Stimulated activated CD8-positive, alpha-beta memory T cell treated with anti-CD3 and anti-CD28 coated beads, Interleukin-15, amount 100 ng/mL, for 4 hours (primary cell): ENCODE measurements at places on chromosomes 2 and 18.

- DNase-seq, result no peak
These were observed 171.5 kb downstream of the CELF4 start for GRCh38 chr18:37393945-37394609.

DNA sequence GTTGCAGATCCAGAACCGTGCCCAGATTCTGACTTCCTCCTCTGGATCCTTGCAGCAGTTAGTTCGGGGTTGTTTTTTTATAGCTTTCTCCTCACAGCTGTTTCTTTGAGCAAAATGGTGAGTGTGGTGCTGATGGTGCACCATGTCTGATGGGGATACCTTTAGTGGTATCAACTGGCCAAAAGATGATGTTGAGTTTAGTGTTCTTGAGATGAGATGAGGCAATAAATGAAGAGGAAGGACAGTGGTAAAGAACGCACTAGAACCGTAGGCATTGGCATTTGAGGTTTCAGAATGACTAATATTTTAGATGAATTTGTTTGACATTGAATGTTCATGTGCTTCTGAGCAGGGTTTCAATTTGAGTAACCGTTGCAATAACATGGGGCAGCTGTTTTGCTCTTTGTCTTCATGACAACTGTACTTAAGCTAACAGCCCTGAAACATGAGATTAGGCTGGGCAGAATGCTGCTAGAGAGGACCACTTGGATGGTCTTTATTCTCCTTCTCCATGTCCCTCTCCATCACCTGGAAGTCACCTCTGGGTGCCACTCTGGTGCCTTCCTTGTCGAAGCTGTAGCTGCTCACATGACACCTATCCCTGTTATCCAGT, 3.9 kb downstream of the CTLA4 start:
- no peak for DNase-seq

- DNase-seq, result no peak
These were observed 128.3 kb downstream of the ATP9B start for GRCh38 chr18:79197531-79197930.

DNA sequence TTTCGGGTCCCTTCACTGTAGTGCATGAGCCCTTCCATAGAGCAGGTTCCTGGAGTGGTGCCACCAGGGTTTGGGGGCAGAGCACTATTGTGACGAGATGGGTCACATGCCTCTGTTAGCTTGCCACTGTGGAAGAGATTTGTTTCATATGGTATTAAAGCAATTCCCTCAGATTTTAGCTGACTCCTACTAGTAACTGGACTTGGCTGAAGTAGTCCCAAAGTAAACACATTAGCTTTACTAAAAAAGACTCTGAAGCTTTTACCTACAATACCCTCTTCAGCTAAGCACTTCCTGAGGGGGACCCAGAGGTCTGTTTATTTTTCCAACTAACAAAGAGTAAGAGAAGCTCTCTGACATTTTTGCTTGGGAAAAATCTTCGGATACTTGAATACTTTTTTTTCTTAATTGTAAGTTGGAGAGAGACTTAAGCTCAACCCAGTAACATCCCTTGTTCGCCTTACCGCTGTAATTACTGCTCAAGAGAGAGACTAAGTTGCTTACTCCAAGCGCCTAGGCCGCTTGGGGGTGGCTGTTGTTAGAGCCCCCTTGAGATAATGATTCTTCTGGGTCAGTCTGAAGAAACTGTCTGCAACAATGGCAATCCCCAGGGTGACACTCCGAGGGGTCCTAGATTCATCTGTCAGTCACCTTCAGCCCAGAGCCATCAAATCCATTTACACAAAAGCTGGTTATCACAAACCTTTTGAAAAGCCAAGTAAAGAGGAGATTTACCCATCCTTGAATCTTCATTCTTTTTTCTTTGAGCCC, 177.4 kb downstream of the FIGN start:
- DNase-seq, result no peak

DNA sequence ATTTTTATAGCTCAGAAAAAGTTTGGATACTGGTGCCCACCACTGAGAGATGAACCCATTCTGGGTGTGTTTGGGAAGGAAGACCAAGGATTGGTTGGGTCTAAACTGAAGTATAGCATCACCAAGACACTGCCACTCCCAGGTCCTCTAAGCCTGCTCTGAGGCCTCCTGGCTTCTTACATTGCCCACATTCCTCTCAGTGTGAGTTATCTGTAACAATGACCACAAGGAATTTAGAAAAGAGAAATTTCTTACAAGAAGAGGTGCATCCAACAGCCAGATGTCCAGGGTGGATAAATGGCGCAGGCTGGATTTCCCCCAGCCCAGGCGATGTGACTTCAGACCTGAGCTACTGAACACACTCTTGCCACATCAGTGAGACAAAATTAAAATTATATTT, 1.6 kb upstream of the GPR45 start:
- no peak for DNase-seq

GRCh38 chr2:9179572-9180201, 26.9 kb upstream of the ASAP2 start:
- no peak for DNase-seq

DNA sequence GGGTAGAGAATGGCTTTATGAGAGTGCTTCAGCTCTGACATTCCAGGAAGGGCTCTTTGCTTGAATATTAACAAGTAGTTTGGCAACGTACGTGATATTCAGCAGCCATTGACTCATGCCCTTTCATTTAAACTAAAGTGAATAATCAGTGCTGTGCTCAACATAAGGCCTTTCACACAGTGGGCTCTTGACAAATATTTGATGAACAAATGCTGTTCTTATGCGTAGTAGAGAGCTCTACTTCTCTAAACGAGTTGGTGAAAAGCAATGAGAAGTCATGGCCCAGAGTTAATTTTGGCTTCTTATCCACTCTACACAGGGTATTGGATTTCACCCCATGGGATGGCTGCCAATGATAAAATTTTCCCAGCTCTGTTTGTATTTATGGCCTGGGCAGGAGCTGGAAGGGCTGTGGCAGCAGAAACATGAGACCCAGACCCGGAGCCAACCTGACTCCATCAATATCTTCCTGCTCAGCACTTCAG, 338.9 kb downstream of the CCDC85A start:
- DNase-seq, result no peak

GRCh38 chr2:85796341-85797262, 42.8 kb downstream of the ATOH8 start:
- DNase-seq, result no peak

DNA sequence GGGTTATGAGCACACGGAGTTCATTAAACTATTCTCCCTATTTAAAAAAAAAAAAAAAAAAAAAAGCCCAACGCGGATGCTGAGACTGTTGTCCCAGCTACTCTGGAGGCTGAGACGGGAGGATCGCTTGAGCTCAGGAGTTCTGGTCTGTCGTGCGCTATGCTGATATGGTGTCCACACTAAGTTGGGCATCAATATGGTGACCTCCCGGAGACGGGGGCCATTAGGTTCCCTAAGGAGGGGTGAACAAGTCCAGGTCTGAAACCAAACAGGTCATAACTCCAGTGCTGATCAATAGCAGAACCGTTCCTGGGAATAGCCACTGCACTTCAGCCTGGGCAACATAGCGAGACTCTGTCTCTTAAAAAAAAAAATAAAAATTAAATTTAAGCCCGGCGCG, 12.9 kb upstream of the ANKRD53 start:
- DNase-seq, result no peak

- no peak for DNase-seq
These were observed 37.5 kb upstream of the NEB start for GRCh38 chr2:151771599-151772358.

DNA sequence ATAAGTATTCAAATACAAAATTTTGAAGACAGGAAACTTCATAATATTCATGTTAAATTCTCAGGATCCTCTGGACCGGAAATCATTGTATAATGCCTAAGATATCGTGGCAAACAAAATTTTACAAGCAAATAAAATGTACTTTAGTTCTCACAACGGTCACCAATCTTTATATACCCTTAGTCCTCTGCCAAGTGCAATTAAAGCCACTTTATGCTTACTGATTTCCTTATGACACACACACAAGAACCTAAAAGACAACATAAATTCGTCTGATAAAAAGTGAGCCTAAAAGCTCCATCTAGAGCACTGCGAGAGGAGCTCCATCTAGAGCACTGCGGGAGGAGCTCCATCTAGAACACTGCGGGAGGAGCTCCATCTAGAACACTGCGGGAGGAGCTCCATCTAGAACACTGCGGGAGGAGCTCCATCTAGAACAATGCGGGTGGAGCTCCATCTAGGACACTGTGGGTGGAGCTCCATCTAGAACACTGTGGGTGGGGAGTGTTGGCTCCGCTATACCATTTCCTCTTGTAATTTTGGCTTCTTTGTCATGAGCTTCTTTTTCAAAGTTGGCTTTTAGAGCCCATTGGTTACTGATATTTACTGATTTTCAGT, 15.9 kb downstream of the ATP8B1 start:
- no peak for DNase-seq

DNA sequence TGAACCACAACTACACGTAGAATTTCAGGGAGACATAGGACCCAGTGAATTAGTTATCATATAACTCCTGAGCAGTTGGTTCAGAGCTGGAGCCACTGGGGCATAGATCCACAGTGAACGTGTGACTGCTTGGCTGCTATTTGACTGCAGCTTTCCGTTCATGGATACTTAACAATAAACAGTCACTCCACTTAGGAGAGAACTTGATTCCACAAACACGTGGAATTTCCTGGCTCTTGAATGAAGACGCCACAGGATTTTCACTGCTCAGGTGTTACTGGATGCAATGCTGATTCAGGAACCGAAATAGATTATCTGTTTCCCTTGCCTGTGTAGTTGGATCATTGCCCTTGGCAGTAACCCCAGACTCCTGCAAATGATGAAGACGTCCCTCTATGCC, 679.1 kb upstream of the ZEB2 start:
- no peak for DNase-seq

DNA sequence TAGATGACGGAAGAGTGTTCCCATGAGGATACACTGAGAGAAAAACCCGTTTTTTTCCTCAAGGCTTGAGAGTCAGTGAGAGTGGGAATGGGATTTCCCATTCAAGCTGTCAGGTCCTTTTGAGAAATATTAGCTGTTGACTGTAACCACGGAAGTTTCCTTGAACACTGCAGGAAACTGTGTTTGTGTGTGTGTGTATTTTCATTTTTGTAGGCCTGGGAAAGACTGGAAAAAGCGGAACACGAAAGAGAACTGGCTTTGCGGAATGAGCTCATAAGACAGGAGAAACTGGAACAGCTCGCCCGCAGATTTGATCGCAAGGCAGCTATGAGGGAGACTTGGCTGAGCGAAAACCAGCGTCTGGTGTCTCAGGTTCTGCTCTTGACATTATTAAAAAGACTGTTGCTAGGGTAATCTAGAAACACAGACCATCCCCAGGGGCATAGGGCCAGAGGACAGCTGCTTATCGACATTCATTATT, 98.8 kb upstream of the EML6 start:
- no peak for DNase-seq
